ENCODE measurements at places on chromosomes 3 and 15. TPM values are rescaled to one million over a fixed set of nuclear protein-coding genes. Genes with fewer than 3 reads are reported as not detected.

The TMEM44 gene
- total RNA-seq: 9.4 TPM

The IVD gene
- total RNA-seq: 75.2 TPM

The HIGD2B gene
- 0.16 TPM for total RNA-seq

The CHRNA3 gene
- not detected for total RNA-seq

The TMEM108 gene
- not detected for total RNA-seq
